ENCODE measurements at places on chromosomes 6 and 20. TPM values are rescaled to one million over a fixed set of nuclear protein-coding genes. Genes with fewer than 3 reads are reported as not detected.

DNA sequence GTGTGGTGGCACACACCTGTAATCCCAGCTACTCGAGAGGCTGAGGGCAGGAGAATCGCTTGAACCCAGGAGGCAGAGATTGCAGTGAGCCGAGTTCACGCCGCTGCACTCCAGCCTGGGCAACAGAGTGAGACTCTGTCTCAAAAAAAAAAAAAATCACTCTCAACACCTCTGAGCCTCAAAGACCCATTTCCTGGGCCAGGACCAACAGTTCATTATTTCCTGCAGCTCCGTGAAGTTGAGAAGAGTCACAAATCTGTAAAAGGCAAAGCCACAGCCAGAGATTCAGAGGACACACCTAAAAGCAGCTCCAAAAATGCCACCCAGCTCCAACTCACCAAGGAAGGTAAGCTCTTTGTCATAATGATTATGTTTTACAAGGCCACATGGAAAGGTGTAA, 15.2 kb upstream of the NOP56 start:
- no peak for DNase-seq

GRCh38 chr6:113920663-113921267, 50.2 kb downstream of the HDAC2 start:
- DNase-seq: no peak

DNA sequence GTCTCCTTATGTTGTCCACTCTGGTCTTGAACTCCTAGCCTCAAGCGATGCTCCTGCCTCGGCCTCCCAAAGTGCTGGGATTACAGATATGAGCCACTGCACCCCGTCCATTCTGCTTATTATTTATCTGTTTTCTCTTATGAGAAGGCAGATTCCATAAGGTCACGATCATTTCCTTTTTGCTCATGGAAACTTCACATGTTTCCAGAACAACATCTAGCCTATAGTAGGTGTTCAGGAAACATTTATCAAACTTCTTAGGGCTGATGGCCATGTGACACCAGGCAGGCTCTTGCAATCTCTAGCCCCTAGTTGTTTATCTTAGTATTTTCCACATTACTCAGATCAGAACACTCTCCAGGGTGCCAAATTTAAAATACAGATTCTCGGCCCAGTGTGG, 61.2 kb downstream of the ZFP64 start:
- DNase-seq: no peak

The ERMARD gene
- total RNA-seq: 33.4 TPM

GRCh38 chr20:42483730-42484303, 705.9 kb downstream of the PTPRT start:
- no peak for DNase-seq

- no peak for DNase-seq
Measured at GRCh38 chr20:51727872-51728271, 40.3 kb downstream of the ATP9A start.

DNA sequence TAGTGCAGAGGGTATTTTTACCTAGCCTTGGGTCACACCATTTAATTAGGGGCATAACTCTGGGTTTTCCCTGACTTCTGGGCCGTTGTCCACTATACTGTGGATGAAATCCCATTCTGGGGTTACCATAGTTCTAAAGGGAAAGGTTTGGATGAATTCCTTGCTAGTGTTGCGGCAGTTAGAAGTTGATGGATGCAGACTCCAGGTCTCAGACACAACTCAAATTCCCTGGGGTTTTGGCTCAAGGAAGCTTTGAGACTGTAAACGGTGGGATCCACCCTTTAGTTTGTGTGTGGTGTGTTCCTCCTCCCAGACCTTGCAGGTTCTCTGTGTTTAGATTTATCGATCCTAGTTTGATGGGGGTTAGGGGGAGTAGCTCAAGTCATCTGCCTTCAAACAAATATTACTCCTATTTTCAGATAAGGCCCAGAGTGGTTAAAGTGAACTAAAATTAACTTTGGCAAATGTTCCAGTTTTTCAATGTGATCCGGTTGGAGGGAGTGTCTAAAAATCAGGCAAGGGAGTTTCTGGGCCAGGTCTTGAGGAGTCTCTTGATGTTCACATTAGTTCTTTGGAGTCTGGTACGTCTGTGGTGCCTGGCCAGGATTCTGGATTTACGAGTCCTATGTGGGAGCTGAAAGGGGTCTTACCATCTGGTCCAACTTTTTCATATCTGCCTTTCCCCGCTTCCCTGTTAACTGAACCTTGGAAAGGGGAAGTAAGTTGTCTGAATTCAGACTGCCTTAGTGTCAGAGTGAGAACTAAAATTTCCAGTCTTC, 1.5 kb downstream of the RALY start:
- no peak for DNase-seq

- DNase-seq: no peak
Measured at GRCh38 chr6:52517502-52518278, 59.2 kb downstream of the TRAM2 start.

All from CD4-positive, alpha-beta memory T cell (primary cell).